ENCODE measurements at places on chromosomes 3 and 15.

- DNase-seq = no peak
Observed at GRCh38 chr3:21879184-21879886, 128.3 kb upstream of the ZNF385D start.

DNA sequence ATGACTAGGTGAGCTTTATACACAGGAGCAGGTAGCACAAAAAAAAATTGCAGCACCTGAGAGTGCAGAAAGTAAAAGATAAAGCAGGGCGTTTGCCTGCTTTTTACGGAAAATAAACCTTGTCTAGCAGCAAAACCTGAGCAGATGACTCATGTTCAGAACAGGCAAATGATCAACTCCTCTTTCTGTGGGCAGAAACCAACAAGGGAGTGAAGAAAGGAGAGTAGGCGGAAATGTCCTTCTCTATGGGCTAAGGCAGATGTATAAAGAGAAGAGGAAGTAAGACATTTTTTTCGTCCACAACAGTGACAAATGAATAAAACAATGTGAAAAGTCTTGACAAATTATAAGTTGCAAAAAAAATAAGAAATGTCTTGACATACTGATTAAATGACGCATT lies 24.5 kb upstream of the GMNC start:
- no peak for DNase-seq

DNA sequence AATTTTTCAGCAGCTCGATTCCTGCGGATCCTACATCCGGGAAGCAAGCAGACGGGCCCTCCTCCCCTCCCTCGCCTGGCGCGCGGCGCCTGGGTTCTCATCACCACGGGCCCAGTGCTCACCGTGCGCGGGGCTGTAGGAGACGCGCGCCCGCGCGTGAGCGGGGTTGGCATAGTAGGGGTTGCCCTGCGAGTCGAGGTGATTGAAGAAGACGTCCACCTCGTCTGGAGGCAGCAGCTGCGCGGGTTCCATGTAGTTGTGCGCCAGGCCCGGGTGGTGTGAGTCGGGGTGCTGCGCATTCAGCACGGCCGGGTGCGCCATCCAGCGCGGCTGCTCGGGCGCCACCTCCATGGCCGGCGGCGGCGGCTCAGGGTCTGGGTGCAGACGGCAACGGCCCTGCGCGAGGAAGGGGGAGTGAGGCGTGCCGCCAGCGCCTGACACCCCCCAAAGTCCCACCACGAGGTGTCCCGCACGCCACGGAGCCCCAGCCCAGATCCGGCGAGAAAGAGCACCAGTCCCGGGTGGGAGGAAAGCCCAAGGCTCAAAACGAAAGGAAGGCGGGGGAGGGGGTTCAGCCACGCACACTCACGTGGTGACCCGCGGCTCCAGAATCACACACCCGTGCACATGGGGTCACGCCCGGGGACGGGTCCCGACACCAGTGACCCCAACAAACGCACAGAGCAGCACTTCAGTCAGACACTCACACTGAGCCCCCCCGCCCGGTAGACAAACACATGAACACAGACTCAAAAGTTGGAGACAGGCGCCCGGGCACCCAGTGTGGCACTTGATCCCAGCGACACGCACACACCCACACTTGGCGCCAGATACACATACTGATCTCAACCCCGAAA lies 6.1 kb downstream of the GATA2 start:
- no peak for DNase-seq

- DNase-seq = no peak
Observed at GRCh38 chr15:41337631-41338522, 5.2 kb downstream of the NUSAP1 start.

GRCh38 chr15:41269887-41270286 lies 38.8 kb downstream of the CHP1 start:
- DNase-seq = no peak

Measured in NCI-H1930 (cell line).